ENCODE measurements at places on chromosomes 4 and X.
A peak's percentile ranks its signal among the peaks of the same experiment; 100 is the strongest.

- no peak for DNase-seq
Observed at GRCh38 chr4:175560604-175561003, 251.5 kb downstream of the GPM6A start.

- DNase-seq = no peak
Observed at GRCh38 chr4:153141238-153141637, 63.0 kb upstream of the TRIM2 start.

DNA sequence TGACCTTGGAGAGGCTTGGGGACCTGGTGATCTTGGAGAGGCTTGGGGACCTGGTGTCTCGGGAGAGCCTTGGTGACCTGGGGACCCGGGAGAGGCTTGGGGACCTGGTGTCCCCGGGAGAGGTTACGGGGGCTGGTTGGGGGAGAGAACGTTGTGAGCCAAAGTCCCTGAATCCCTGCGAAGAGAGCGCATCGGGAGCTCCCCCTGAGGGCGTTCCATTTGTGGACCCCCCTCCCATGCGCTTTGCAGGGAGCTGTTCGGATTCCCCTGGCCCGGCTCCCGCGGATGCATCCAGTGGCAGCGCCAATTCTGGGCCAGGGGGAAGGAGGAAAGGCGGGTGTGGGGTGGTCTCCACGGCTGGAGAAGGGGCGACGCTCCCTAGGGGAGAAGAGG lies 13.3 kb downstream of the SHOX start:
- no peak for DNase-seq

GRCh38 chrX:103537871-103538387 lies 18.6 kb upstream of the RAB40A start:
- DNase-seq = no peak

GRCh38 chr4:184345573-184345922 lies 127.9 kb upstream of the ENPP6 start:
- DNase-seq = peak; percentile 72

Measured in sigmoid colon (tissue), 7 donors.